DMS79 treated with DMSO at 0.1 percent for 48 hours (cell line): ENCODE measurements at places on chromosomes 12 and 14.

GRCh38 chr12:84996759-84997158 lies 39.3 kb downstream of the TSPAN19 start:
- no peak for DNase-seq

DNA sequence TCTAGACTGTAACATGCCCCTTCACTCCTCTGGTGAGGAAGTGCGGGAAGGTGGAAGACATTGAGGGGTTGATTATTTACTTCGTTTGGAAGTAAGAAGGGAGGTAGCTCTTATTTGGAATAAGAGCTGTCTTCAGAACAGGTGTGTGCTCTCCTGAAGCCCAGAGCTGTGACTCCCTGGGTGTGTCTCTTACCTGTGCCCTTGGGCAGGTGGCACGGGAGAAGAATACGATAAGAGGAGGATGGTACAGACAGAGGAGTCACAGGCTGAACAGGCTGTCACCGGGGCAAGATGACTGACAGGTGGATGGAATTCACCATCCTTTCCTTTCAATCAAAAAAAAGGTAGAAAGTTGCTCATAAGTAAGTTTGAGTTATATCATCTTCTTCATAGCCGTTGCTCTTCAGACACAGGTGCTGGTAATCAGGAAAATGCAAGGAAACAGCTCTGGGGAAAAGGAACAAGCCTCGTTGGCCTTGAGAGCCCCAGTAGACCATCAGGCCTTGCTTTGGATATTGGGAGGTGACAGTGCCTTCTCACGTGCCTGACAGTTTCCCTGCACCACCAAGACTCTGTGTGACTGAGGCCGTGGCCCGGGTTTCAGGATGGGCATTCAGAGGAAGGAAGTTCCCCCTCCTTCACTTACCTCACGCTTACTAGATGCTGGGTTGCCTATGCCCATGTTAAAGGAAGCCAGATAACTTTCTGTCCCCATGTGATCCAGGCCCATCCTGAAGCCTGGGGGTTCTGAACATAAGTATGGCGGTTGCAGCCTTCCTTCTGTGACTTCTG lies 120.4 kb downstream of the ETV6 start:
- no peak for DNase-seq

DNA sequence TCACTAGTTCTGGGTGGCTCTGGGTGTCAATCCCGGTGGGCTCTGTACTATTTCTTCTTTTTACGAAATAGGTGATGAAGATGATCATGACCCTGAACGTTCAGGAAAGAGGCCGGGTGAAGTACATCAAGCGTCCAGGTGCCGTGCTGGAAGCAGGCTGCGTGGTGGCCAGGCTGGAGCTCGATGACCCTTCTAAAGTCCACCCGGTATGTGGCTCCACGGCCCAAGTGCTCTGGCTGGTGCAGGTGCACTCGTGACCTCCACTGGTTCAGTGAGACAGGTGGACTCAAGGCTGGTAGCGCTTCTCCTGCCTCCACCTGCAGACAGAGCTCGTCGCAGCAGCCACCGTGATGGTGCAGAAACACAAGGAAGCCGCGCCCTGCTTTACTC lies 85.1 kb downstream of the ACACB start:
- no peak for DNase-seq

DNA sequence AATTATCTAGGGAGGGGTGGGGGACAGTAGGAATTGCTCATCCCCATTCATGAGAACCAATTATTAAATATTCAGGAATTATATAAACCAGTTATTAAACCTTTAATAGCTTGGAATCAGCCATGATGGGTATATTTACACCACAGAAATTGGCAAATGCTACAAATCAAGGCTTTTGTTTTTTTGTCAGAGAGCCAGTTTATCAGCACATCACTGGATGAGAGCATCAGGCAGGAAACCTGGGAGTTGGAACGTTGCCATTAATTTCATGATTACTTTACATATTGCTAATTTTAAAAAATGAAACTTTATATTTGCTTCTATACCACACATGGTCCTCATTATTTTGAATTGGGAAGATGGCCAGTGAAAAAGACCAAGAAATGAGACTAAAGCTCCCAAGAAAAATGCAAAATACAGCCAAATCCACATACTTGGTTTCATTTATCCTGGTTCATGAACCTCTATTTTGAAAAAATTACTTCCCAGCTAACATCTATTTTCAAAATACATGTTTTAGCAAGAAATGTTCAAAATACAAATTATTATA lies 48.4 kb downstream of the ATL1 start:
- no peak for DNase-seq

GRCh38 chr12:47808050-47808449 lies 11.7 kb downstream of the HDAC7 start:
- DNase-seq, result no peak

GRCh38 chr14:69530095-69530494 lies 44.6 kb downstream of the CCDC177 start:
- DNase-seq, result no peak

- DNase-seq, result no peak
Measured at GRCh38 chr12:5792343-5792742, 152.7 kb downstream of the ANO2 start.

GRCh38 chr12:132596016-132596415 lies 14.4 kb downstream of the LRCOL1 start:
- no peak for DNase-seq

DNA sequence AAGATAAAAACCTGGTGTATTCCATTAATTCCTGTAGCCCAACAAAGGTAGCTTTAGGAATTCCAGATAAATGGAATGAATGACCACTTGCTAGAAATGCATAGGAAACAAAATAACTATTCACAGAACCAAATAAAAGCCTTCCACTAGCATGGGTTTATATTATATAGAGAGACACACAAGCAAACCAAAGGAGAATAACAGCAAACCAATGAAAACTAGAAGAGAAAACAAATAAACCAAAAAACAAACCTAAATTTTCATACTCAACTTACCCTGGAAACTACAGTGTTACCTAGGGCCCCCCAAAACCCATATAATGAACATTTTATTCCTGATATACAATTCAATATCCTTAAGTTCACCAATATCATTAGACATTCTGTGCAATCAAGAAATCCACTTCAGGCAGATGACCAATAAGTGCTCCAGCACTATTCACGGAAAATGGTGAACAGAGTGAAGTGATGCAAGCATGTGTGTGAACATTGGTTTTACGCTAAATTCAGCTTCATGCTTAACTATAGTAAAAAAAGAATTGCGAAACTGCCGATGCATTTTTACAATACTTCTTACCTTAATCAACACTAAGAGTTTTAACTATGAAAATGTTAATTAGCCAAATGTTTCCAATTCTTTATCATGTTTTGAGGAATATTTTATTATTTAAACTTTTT lies 1108.4 kb upstream of the TMEM132C start:
- no peak for DNase-seq
